ENCODE measurements at places on chromosomes 6 and 20.

GRCh38 chr6:53497905-53498304, 47.0 kb downstream of the GCLC start:
- no peak for DNase-seq

GRCh38 chr6:26332408-26332807, 32.6 kb upstream of the BTN3A2 start:
- DNase-seq: no peak

GRCh38 chr6:16055852-16056251, 73.0 kb upstream of the MYLIP start:
- DNase-seq: no peak

- no peak for DNase-seq
Observed at GRCh38 chr6:156826290-156826955, 49.2 kb downstream of the ARID1B start.

GRCh38 chr6:168640768-168641167, 199.8 kb downstream of the SMOC2 start:
- no peak for DNase-seq

- no peak for DNase-seq
Observed at GRCh38 chr6:142376115-142376514, 74.3 kb downstream of the ADGRG6 start.

DNA sequence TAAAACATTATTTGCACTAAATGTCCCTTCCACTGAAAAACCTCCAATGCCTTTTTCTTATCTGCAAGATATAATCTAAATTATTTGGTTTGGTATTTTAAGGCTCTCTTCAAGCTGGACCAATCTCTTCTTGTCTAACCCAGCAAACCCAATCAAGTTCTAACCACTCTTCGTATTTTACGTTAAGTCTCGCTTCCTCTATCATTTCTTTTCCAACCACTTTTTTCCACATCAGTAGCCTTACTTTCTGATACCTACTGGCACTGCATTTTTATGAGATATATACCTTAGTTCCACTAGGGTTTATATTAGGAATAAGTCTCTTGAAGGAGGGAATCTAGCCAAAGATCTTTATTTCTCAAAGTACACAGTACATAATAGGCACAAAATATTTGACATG, 19.1 kb downstream of the FBXL4 start:
- no peak for DNase-seq
